Fibroblast of the aortic adventitia (primary cell): ENCODE measurements at places on chromosomes 7 and 10. TPM values are rescaled to one million over a fixed set of nuclear protein-coding genes. Genes with fewer than 3 reads are reported as not detected.

FGL2 gene
- total RNA-seq = 39.3 and 64.4 TPM in 2 replicates

ATP5F1C gene
- 96.4 and 251 TPM in 2 replicates for total RNA-seq

NEURL1 gene
- total RNA-seq = 0.27 TPM in 1 of 2 replicates, not detected in the other

SMARCD3 gene
- total RNA-seq = 44.9 and 59.7 TPM in 2 replicates

FBH1 gene
- total RNA-seq = 59.0 and 61.4 TPM in 2 replicates

CCDC136 gene
- 9.9 and 15.7 TPM in 2 replicates for total RNA-seq

CCL26 gene
- 0.33 and 1.2 TPM in 2 replicates for total RNA-seq

GAD2 gene
- not detected in 2 replicates for total RNA-seq

VSTM4 gene
- 4.7 and 6.5 TPM in 2 replicates for total RNA-seq

ZNF248 gene
- total RNA-seq = 8.6 and 8.7 TPM in 2 replicates

TRPV5 gene
- total RNA-seq = not detected in 2 replicates

SPOCK2 gene
- 0.36 and 0.98 TPM in 2 replicates for total RNA-seq

CUZD1 gene
- total RNA-seq = 0.72 and 1.4 TPM in 2 replicates

OPN4 gene
- not detected in 2 replicates for total RNA-seq

CALML5 gene
- total RNA-seq = not detected in 2 replicates

LEP gene
- under 0.01 TPM in 1 of 2 replicates, not detected in the other for total RNA-seq

FZD8 gene
- 8.8 and 15.4 TPM in 2 replicates for total RNA-seq

NKX2-3 gene
- not detected in 2 replicates for total RNA-seq

GIGYF1 gene
- total RNA-seq = 20.7 and 39.1 TPM in 2 replicates

LOXL4 gene
- 14.3 and 62.5 TPM in 2 replicates for total RNA-seq

LRRC4 gene
- 0.27 TPM in 1 of 2 replicates, not detected in the other for total RNA-seq

C10orf67 gene
- total RNA-seq = 0.09 TPM in 1 of 2 replicates, not detected in the other

NANOS1 gene
- total RNA-seq = 2.1 and 2.7 TPM in 2 replicates

ZDHHC4 gene
- total RNA-seq = 51.2 and 63.8 TPM in 2 replicates

MMD2 gene
- not detected in 2 replicates for total RNA-seq

CLEC2L gene
- not detected in 2 replicates for total RNA-seq

GNAI1 gene
- 25.8 and 46.7 TPM in 2 replicates for total RNA-seq

PRKAR2B gene
- 2.7 and 6.9 TPM in 2 replicates for total RNA-seq

FBXO24 gene
- 0.54 TPM in 1 of 2 replicates, not detected in the other for total RNA-seq

FAM13C gene
- total RNA-seq = 3.3 and 9.1 TPM in 2 replicates

C10orf53 gene
- not detected in 2 replicates for total RNA-seq

ADAMTS14 gene
- 2.0 and 5.3 TPM in 2 replicates for total RNA-seq

KIAA1217 gene
- total RNA-seq = 3.6 and 12.5 TPM in 2 replicates

LIPF gene
- not detected in 2 replicates for total RNA-seq

TBX20 gene
- 2.0 and 6.4 TPM in 2 replicates for total RNA-seq

JAZF1 gene
- total RNA-seq = 1.5 and 8.3 TPM in 2 replicates

TMEM178B gene
- total RNA-seq = 0.09 TPM in 1 of 2 replicates, not detected in the other
